Stimulated activated CD4-positive, alpha-beta T cell treated with anti-CD3 and anti-CD28 coated beads, Interleukin-1b, Interleukin-23, amount 100 ng/mL, for 24 hours (primary cell): ENCODE measurements at places on chromosomes 12 and 14.

- DNase-seq: no peak
These were observed 69.0 kb upstream of the RERGL start for GRCh38 chr12:18158774-18159557.

GRCh38 chr12:70853326-70853725 lies 67.2 kb downstream of the PTPRR start:
- DNase-seq: no peak

DNA sequence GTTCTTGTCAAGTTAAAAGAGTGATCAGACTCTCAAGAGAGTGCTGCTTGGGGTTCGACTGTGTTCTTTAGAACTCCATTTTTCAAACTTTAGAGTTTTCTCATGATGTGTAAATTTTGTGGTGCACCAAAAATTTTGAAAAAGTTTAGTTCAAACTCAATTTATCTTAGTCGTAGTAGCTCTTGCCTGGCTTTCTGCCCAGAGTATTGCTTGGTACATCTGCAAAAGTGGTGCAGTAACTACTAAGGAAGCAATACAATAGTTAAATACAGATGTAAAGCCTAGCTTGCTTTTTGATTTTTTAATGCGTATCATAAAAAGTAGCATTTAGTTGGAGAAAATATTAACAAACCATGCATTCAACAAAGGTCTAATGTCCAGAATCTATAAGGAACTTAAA lies 9.5 kb upstream of the CCDC91 start:
- no peak for DNase-seq

DNA sequence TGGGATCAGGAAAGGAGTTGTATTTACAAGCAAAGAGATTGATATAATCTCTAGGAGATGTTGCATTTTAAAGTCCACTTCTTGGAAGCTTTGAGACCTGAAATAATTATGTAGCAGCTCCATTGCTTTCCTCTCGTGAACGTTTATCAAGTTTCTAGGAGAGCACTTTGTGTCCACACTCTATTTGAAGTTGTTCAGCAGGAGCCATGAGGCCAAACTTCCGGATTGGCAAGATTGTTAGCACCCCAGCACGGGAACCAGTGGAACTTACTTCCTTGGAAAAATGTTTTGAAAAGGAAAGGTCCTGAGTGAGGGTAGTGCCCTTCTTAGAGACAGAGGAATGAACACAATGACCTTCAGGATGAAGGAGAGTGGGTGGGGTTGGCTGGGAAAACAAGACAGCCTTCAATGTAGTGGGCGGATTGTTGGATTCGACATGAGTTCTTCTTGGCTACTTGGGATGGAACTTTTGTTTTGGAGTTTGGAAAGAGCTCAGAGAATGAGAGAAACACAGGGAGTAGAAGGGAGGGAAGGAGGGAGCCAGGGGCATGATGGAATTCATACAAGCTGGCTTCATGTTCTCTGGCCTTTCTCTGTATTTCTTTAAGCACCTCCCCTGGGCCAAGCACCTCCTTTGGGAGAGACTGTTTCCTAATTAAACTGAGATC lies 23.8 kb upstream of the CISTR start:
- no peak for DNase-seq

DNA sequence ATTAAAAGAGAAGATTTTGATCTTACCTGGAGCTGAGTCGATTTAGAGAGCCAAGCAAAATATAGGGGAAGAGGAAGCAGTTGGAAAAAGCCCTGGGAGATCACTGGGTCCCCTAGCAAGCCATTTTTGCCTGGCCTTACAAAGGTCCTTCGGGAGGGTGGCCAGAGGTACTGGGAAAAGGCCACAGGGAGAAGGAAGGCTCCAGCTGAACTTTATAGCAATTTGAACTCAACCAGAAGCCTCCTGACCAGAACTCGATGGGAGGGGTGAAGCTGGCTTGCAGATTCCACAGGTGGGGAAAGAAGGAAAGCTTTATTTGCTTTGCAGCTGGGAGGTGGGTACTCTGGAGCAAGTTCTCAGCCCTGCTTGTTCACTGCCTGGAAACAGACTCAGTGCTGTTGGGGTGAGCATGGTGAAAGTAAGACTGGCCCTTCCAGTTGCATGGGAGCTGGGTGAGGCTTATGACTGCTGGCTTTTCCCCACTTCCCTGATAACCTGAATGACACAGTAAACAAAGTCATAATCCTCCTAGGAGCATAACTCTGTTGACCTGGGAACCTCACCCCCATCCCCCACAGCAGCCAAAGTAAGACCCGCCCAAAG lies 855.8 kb downstream of the FSCB start:
- no peak for DNase-seq

DNA sequence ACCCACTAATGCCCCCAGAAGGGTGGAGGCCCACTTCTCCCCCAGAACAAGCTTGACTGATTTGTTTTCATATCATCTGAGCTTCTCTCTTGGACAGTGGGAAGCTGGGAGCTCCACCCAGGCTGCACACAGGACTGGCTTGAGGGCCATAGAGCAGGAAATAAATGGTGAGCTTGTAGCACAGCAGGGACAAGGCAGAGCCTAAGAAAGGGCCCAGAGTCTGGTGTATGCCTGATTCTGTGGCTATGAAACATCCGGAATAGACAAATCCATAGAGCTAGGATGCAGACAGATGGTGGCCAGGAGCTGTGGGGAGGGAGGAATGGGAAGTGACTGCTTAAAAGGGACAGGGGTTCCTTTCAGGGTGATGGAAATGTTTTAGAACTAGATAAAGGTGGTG lies 79.0 kb downstream of the ARL6IP4 start:
- no peak for DNase-seq

DNA sequence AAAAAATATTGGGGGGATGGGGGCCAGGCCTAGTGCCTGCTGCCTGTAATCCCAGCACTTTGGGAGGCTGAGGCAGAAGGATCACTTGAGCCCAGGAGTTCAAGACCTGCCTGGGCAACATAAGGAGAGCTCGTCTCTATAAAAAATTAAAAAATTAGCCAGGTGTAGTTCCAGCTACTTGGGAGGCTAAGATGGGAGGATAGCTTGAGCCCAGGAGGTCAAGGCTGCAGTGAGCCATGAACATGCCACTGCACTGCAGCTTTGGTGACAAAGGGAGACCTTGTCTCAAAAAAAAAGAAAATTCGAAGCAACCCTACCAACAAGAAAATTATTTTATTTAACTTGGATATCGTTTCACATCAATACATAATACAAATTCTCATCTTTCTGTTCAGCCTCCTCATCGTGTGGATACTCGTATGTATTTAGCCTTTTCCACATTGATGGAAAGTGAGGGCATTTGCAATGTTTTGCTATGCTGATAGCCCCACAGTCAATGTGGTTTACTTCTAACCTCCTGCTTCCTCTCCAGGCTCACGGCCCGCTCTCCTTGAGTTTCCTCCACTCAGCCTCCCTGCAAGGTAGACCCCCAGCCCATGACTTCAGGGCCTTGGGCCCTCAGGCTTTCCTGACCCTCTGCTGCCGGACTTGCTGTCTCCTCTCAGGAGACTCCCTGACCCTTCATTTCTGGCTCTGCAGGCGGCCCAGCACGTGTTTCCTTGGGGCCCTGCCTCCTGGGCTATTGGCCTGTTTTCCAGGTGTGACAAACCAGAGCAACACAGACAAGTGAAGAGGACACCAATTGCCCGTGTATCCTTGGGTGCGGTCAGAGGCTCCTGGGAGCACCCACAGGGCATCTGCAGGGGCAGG lies 54.8 kb downstream of the NFKBIA start:
- no peak for DNase-seq
